Tibial nerve (tissue), 4 donors: ENCODE measurements at places on chromosomes 5 and 9. TPM values are rescaled to one million over a fixed set of nuclear protein-coding genes. Genes with fewer than 3 reads are reported as not detected.

SPINK1 gene
- 10.2 TPM for total RNA-seq

DNA sequence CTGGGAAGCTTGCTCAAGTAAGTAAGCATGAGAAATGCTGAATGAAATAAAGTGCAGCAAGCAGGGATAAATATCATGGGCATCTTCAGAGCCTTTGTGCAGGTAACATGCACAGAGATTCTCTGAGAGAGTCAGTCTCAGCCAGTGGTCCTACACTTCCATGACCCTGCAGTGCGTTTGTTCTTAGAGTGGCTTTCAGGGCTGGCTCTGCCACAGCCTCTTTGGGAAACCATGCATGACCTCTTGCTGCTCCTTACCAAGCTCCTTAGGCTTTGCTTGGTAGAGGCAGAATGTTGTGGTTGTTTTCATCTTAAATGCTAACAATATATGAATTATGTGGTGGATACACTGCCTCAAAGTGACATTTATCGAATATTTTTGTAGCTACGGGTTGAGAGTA, 5.4 kb downstream of the SYK start:
- no peaks in the 10 kb centered on the region for H3K36me3 ChIP-seq
- H3K4me1 ChIP-seq: no peaks in the 10 kb centered on the region

RABL6 gene
- 74.5 TPM for total RNA-seq

C1QTNF3 gene
- total RNA-seq: 5.4 TPM

GZMA gene
- total RNA-seq: 0.90 TPM

RACK1 gene
- total RNA-seq: 1,729 TPM

DNA sequence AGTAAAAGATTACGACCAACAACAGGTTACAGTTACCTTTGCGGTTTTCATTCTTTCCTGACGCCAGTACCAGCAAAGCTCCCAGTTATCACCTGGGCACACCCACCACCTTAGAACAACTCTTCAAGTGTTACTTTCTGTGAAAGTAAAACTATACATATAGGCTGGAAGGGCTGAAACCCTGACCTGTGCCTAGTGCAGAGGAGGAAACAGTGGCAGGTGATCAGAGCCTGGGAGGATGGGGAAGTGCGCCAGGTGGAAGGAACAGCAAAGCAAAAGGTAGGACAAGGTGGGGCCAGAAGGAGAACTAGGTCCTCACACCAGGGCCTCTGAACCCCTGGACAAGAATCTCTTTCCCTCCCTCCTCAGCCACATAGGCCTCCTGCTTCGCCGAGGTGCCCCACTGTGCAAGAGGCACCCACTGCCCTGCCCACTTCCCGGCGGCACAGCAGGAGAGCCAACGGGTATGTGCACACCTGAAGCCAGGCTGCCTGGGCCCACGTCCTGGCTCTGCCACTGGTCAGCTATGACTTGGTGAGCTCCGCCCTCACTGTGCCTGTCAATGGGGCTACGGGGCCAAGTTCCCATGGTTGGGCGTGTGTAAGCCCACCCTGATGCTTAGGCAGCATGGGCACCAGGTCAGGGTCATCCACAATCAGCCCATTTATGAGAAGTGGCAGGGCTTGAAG, 26.9 kb downstream of the BICD2 start:
- no peak overlapping the region for H3K4me3 ChIP-seq
- no peaks in the 10 kb centered on the region for H3K4me1 ChIP-seq
- H3K27me3 ChIP-seq: no peaks in the 10 kb centered on the region
- H3K36me3 ChIP-seq: no peaks in the 10 kb centered on the region

BARX1 gene
- not detected for total RNA-seq

ALG2 gene
- 29.5 TPM for total RNA-seq
